ENCODE measurements at places on chromosomes 7 and 10.

GRCh38 chr10:21626457-21627161 is 92.6 kb downstream of the MLLT10 start:
- DNase-seq, result no peak

- DNase-seq, result no peak
These were observed 34.0 kb downstream of the GATA3 start for GRCh38 chr10:8088504-8088903.

- DNase-seq, result no peak
These were observed 237.0 kb upstream of the SEMA3C start for GRCh38 chr7:81155654-81156373.

DNA sequence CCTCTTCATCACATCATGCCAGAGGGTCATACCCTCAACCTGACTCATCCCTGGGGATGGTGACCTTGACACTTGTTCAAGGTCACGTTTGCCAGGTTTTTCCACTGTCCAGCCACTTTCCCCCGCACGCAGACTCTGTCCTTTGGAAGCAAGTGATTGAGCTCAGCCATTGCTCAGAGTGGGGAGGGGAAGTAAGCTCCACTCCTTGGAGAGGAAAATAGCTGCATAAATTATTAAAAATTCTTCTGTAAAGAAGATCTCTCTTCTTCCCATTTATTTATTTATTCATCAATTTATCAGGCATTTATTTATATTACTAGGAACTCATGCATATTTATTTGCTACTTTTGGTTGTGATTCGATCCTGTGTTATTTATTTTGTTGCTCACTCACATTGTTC is 88.0 kb downstream of the GLRX3 start:
- DNase-seq, result no peak

DNA sequence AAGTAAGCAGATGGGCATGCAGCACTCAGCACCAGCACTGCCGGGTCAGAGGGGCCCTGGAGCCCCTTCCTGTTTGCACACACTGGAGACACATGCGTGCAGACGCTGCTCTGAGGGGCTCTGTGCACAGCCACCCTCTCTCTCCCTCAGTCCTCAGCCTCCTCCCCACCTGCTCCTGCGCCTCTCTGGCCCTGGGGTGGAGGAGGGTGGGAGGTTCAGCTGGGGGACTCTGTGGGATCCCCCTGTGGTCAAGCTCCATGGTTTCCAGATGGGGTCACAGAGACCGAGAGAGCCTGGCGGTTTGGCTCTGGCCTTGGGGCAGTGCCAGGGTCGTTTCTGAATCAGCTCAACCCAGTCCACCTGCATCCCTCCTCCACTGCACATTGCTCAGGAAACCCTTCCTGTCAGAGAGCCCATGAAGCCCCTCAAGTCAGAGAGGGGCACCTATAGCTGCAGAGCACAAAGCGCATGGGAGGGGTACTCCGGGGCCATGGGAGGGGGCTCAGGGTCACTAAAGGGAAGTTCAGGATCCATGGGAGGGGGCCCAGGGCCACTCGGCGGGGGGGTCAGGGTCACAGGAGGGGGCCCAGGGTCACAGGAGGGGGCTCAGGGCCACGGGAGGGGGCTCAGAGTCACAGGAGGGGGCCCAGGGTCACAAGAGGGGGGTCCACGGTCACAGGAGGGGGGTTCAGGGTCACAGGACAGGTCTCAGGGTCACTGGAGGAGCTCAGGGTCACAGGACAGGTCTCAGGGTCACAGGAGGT is 161.7 kb downstream of the ADARB2 start:
- no peak for DNase-seq

GRCh38 chr10:287026-287709 is 151.9 kb downstream of the ZMYND11 start:
- DNase-seq, result no peak

GRCh38 chr10:77165445-77166208 is 472.0 kb downstream of the KCNMA1 start:
- DNase-seq, result peak; percentile 38

DNA sequence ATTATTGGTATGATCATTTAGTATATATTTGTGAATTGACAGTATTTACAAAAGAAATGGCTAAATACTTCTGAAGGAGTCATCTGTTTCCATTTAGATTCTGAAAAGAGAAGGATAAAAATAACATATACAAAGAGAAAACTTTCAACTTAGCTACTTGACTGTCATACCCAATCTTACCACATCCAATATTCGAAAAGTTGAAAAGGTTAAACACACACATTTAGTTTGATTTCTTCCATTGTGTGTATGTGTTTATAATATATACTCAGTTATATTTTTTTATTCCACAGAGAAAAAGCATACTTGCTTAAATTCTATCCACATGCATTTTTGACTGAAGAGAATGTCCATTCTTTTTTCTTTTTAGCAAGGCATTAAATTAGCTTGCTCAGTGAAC is 470.7 kb downstream of the TFEC start:
- DNase-seq, result no peak

- DNase-seq, result no peak
These were observed 52.6 kb upstream of the ICA1 start for GRCh38 chr7:8314566-8314965.

Measured in H7 (cell line).